ENCODE measurements at places on chromosomes 12 and 14. TPM values are rescaled to one million over a fixed set of nuclear protein-coding genes. Genes with fewer than 3 reads are reported as not detected.

ABCD2 gene
- total RNA-seq = 0.25 TPM

SOAT2 gene
- not detected for total RNA-seq

RSRC2 gene
- 138 TPM for total RNA-seq

KRT6C gene
- not detected for total RNA-seq

ZDHHC22 gene
- not detected for total RNA-seq

PAH gene
- not detected for total RNA-seq

CD163L1 gene
- total RNA-seq = 0.08 TPM

CYP46A1 gene
- total RNA-seq = 0.36 TPM

CLEC9A gene
- not detected for total RNA-seq

ARG2 gene
- total RNA-seq = 0.74 TPM

EP400 gene
- 14.7 TPM for total RNA-seq

TMPO gene
- total RNA-seq = 130 TPM

ACSS3 gene
- 24.5 TPM for total RNA-seq

CD163 gene
- total RNA-seq = not detected

COCH gene
- not detected for total RNA-seq

GCH1 gene
- total RNA-seq = 1.9 TPM

NRL gene
- 4.1 TPM for total RNA-seq

AJUBA gene
- total RNA-seq = 47.6 TPM

VRTN gene
- total RNA-seq = not detected

LRP1 gene
- 381 TPM for total RNA-seq

SMIM41 gene
- total RNA-seq = 0.98 TPM

PLA2G1B gene
- not detected for total RNA-seq

SDSL gene
- 5.9 TPM for total RNA-seq

ALDH1L2 gene
- 41.5 TPM for total RNA-seq

MYF6 gene
- not detected for total RNA-seq

ENDOU gene
- not detected for total RNA-seq

P2RX2 gene
- total RNA-seq = not detected

MYH6 gene
- total RNA-seq = not detected

OTOGL gene
- total RNA-seq = 0.16 TPM
